Muscle of back (tissue), 13 donors: ENCODE measurements at places on chromosomes 1 and 21.

DNA sequence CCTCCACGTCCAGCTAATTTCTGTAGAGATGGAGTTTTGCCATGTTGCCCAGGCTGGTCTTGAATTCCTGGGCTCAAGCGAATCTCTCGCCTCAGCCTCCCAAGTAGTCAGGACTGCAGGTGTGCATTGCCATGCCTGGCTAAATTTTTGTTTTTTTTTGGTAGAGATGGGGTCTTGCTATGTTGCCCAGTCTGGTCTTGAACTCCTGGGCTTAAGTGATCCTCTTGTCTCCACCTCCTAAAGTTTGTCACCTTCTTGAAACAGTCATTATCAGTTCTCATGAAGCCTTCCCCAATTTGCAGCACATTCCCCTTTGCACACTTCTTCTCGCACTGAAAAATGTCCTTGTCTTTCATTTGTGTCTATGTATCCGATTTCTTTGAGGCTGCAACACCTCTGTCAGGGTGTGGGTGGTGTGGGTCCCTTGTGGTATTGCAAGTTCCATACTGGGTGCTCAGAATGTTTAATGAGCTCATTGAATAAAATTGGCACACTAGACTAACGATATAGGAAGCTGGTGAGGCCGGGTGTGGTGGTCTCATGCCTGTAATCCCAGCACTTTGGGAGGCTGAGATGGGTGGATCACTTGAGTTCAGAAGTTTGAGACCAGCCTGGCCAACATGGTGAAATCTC, 2.9 kb upstream of the CORT start:
- DNase-seq: no peak

DNA sequence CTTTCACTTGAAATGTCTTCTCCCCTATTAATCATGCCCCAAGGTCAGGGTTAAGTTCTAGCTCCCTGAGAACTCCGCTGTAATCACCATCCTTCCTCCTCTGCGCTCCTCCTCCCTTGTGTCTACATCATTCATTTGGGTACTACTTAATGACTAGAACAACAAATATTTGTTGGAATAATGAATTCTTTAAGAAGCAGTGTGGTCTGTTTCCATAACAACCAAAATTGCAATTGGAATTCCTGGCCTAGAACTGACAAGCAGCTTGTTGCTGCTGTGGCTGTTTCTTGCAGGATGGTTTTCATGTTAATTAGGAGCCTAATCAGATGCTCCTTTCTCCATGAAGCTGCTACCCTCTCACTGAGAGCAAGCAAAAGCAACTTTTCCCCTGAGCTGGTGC, 192.5 kb downstream of the ZZZ3 start:
- no peak for DNase-seq

GRCh38 chr1:214111796-214112195, 124.0 kb downstream of the PROX1 start:
- DNase-seq: no peak

DNA sequence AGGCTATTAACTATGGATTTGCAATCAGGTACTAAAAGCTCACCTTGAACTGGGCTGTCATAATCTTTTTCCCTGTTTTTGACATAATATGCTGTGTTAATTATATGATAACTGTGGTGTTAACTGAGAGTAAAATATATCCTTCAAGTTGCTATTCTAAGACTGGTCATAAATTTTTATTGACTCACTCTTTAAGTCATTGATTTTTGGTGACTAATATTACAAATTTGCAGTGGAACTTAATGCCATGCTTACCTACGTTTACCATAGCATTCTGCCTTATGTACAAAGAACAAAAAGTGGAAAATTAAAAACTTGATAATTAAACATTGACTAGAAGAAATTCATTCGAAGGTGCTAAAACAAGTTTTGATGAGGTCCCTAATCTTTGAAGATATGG, 872.4 kb downstream of the BRINP3 start:
- DNase-seq: no peak

GRCh38 chr1:14794906-14795305, 196.4 kb downstream of the KAZN start:
- peak; percentile 24 for DNase-seq

DNA sequence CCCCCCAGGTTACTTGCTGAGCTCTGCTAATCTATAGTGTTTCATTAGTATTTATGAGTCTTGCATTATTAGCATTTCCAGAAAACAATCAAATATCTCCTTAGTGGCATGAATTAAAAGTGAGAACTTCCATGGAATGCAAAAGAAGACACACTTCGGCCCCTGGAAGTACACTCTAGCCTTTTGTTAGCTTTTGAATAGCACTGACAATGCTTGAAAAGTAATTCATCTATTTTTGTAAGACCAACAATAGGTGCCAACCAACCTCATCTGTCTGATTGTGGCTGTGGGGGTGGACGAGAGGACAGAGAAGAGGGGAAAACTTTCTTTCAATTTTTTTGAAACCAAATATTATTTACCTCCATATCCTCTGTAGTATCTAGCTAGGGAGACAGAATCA, 27.8 kb downstream of the KIAA0040 start:
- no peak for DNase-seq

DNA sequence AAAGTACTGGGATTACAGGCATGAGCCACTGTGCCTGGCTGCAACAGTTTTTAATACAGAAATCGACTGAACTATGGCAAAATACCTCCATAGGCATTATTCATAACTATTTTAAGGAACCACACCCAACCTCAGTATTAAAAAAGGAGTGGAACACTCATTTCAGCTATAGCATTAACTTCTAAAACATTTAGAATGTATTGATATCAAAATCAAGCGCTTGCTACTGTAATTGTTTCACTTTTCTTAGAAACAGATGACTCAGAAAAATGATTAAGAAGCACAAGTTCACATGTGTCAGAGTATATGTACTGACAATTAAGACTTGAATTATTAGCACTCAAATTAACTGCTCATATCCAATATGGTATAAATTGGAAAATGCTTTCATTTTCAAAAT, 15.1 kb downstream of the AIDA start:
- DNase-seq: no peak

DNA sequence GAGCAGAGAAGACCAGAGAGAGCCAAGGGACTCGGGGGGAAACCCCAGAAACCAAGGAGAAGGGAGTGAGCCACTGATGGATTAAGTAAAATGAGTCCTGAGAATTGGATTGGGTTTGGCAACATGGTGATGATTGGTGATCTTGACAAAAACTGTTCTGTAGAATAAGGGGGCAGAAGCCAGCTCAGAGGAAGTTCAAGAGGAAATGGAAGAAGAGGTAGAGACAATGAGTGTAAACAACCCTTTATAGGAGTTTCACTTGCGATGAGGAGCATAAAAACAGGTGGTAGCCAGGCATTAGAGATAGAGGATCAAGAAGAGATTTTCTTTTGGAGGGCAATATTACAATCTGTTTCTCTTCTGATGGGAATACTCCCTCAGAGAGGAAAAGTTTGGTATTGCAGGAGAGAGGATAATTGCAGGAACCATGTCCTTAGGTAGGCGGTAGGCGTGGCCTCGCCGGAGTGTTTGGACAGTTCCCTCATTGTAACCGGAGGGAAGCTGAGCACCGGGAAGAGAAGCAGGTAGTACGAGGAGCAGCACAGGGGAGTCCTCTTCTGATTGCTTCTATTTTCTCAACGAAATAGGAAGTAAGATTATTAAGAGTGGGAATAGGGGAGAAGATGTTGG, 68.4 kb upstream of the TENT5C start:
- no peak for DNase-seq

DNA sequence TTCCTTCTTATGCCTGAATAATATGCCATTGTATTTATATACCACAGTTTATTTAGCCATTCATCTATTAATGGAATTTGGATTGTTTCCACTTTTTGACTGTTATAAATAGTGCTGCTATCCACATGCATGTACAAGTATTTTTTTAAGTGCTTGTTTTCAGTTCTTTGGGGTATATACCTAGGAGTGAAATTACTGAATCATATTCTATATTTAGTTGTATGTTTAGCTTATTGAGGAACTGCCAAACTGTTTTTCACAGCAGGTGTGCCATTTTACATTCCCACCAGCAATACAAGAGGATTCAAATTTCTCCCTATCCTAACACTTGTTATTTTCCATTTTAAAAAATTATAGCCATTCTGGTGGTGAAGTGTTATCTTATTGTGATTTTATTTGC, 7.6 kb upstream of the HJV start:
- no peak for DNase-seq

- no peak for DNase-seq
Measured at GRCh38 chr1:169694304-169695075, 16.9 kb downstream of the SELL start.

- DNase-seq: no peak
Measured at GRCh38 chr1:178039891-178040290, 54.0 kb upstream of the RASAL2 start.

- DNase-seq: no peak
Measured at GRCh38 chr1:216020743-216021345, 402.4 kb downstream of the USH2A start.

DNA sequence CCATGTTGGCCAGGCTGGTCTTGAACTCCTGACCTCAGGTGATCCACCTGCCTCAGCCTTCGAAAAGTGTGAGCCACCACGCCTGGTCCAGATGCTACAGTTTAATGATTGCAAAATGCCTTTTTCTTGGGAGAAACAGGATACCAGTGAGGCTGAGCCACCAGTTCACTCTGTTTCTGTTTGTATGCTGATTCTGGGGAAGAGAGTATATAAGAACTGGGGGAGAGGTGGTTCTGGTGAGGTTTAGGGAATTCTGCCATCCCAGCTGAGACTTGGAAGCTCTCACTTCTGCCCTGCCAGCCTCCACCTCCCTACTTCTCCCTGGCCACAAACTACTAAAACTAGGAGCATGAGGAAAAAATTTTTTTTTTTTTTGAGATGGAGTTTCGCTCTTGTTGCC, 8.1 kb upstream of the PMF1 start:
- no peak for DNase-seq

DNA sequence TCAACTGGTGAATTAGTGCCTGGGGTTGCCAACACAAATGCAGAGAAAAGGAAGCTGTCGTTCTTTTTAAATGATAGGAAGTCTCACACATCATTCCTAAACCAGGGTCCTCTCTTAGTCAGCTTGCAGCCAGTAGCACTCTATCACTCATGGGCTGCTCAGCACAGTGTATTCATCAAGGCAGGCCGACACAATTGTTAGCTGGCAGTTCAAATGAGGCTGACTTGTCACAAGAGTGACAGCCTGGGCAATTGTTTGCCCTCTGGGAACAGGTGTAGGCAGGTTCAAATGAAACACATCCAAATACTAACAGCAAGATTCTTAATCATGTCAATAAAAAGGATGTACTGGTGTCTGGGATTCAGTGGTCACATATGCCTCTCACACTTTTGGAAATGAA, 76.9 kb downstream of the ERICH3 start:
- no peak for DNase-seq

- DNase-seq: peak; percentile 1
Measured at GRCh38 chr1:188240772-188241406, 1412.1 kb downstream of the PLA2G4A start.

- DNase-seq: peak; percentile 47
Measured at GRCh38 chr1:112298558-112298957, 97.5 kb upstream of the CTTNBP2NL start.

DNA sequence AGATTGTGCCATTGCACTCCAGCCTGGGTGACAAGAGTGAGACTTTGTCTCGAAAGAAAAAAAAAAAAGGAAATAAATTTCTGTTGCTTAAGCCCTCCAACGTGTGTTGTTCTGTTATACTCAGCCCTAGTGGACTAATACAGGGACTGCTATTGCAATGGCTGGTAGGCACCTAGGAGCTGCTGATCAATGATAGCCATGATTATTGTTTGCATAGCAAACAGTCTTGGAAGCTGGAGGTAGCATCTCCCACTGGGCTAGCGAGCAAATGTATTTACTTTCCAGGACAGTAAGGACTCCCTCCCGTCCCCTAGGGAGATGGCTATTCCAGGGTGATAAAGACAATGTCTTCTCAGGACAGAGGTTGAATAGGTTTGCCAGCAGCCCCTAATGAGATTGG, 13.5 kb upstream of the TNFRSF8 start:
- DNase-seq: no peak

DNA sequence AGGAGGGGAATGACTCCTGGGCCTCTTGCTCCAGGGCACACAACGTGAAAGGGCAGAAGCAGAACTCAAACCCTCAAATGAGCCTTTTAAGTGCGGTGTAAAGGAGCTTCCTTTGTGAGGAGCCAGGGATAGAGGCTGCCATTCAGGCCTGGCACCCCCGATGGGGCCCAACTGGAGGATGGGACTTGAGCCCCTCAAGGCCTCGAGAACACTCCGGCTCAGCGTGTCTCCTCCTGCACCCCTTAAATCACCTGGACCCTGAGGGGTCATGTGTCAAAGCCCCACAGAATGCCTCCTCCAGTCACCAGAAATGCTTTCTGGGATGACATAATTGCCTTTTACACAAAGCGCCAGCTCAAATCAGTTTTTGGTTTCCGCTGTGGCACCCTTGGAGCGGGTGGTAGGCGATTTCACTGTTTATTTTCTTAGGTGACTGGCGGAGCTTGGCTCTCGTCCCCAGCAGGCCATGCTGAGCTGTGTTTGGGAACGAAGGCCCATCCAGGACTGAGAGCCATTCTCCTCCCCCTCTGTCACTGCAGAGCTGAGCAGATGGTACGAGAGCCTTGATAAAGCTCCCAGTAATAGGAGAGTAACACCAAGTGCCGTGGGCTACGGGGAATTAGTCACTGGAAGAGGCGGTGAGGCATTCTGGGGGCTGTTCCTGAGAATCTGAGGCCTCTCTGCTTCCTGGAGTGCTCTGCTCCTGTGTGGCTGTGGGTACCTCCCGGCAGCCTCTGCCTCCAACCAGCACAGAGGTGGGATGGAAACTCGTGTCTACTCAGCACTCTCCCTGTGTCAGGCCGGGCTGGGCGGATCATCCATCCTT, 163.0 kb downstream of the GRIK3 start:
- DNase-seq: no peak

- no peak for DNase-seq
Measured at GRCh38 chr1:83889707-83890106, 109.2 kb downstream of the TTLL7 start.

DNA sequence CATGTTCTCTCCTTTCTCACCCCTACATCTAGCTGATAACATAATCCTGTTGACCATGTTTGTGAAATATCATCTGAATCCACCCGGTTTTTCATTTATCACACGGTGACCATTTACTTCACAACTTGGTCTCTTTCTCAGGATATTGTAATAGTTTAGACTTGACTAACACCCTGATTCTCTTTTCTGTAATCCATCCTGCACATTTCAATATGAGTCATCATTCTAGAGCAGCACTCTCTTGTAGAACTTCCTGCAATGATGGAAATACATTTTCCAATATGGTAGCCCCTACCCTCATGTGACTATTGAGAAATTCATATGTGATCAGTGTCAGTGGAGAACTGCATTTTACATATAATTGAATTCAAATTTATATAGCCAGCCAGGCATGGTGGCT, 2.3 kb upstream of the JAM2 start:
- DNase-seq: no peak

GRCh38 chr1:109391626-109392025, 6.1 kb downstream of the SORT1 start:
- no peak for DNase-seq

DNA sequence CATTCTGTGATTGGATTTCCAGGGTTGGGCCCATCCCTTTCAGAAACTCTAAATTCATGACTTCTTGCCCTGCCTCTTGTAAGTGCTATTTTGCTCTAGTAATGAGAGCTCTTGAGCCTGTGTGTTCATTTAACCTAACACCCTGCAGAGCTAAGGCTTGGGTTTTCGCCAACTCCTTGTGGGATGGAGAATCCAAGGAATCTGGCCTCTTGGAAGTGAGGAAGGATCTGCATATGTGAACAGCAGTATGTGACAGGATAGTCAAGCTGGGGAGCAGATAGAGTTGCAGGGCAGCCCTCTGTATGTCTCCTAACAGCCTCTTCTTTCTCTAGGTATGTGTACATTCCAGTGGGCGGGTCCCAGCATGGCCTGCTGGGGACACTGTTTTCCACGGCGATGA, 258.9 kb downstream of the HHAT start:
- DNase-seq: peak; percentile 62
